ENCODE measurements at places on chromosomes 5 and 9. TPM values are rescaled to one million over a fixed set of nuclear protein-coding genes. Genes with fewer than 3 reads are reported as not detected.

SLC25A2 gene
- 0.16 TPM for total RNA-seq

IL4 gene
- total RNA-seq = not detected

FYB1 gene
- 4.2 TPM for total RNA-seq

PLEKHG4B gene
- total RNA-seq = not detected

PIP5KL1 gene
- total RNA-seq = 0.48 TPM

CAMK4 gene
- total RNA-seq = 0.16 TPM

ADRA1B gene
- total RNA-seq = 1.5 TPM

CDH6 gene
- 3.1 TPM for total RNA-seq

LTC4S gene
- total RNA-seq = 7.6 TPM

SLC36A2 gene
- total RNA-seq = 1.2 TPM

CTSV gene
- total RNA-seq = not detected

NTNG2 gene
- total RNA-seq = 1.8 TPM

PCDHAC2 gene
- 0.48 TPM for total RNA-seq

SHISAL2B gene
- total RNA-seq = not detected

CMYA5 gene
- 917 TPM for total RNA-seq

RAPGEF1 gene
- total RNA-seq = 119 TPM

SH3PXD2B gene
- 5.3 TPM for total RNA-seq

SMIM27 gene
- 14.2 TPM for total RNA-seq

OR1J2 gene
- total RNA-seq = not detected

DAP gene
- 13.6 TPM for total RNA-seq

PRLR gene
- 0.86 TPM for total RNA-seq

GMCL2 gene
- not detected for total RNA-seq

ENHO gene
- 0.48 TPM for total RNA-seq

ANKRD31 gene
- total RNA-seq = 0.08 TPM

TUBB4B gene
- 515 TPM for total RNA-seq

SVEP1 gene
- total RNA-seq = 6.8 TPM

PFN3 gene
- not detected for total RNA-seq

FGF1 gene
- 42.7 TPM for total RNA-seq

TXNDC8 gene
- not detected for total RNA-seq

MBLAC2 gene
- 3.8 TPM for total RNA-seq

PRR7 gene
- total RNA-seq = 0.59 TPM

B4GALT1 gene
- 41.0 TPM for total RNA-seq
